A673 (cell line): ENCODE measurements at places on chromosomes 1 and 21. TPM values are rescaled to one million over a fixed set of nuclear protein-coding genes. Genes with fewer than 3 reads are reported as not detected.

S100A9 gene
- not detected in 2 replicates for total RNA-seq

TMCC2 gene
- total RNA-seq, result 2.2 and 3.0 TPM in 2 replicates

SPRR2A gene
- total RNA-seq, result not detected in 2 replicates

ILDR2 gene
- not detected in 2 replicates for total RNA-seq

SPRR3 gene
- total RNA-seq, result not detected in 2 replicates

C1orf52 gene
- total RNA-seq, result 30.2 and 31.9 TPM in 2 replicates

PDZK1IP1 gene
- total RNA-seq, result not detected in 2 replicates

E2F2 gene
- total RNA-seq, result 45.0 and 46.1 TPM in 2 replicates

MRPL20 gene
- total RNA-seq, result 137 and 151 TPM in 2 replicates

DMRTA2 gene
- 0.28 and 0.37 TPM in 2 replicates for total RNA-seq

VASH2 gene
- total RNA-seq, result 2.7 and 4.3 TPM in 2 replicates

AMPD1 gene
- total RNA-seq, result 0.19 and 0.37 TPM in 2 replicates

C8A gene
- not detected in 2 replicates for total RNA-seq

TMPRSS15 gene
- not detected in 2 replicates for total RNA-seq

GJA8 gene
- total RNA-seq, result not detected in 2 replicates

SLC9C2 gene
- total RNA-seq, result not detected in 2 replicates

NBPF6 gene
- not detected in 2 replicates for total RNA-seq

NUP210L gene
- total RNA-seq, result 0.04 and 0.09 TPM in 2 replicates

GUCA2A gene
- total RNA-seq, result not detected in 2 replicates

IGSF9 gene
- 6.5 and 7.1 TPM in 2 replicates for total RNA-seq

TRNP1 gene
- total RNA-seq, result 1.0 and 1.4 TPM in 2 replicates

LCE6A gene
- total RNA-seq, result not detected in 2 replicates

CASQ2 gene
- 0.15 and 0.52 TPM in 2 replicates for total RNA-seq

TNNT2 gene
- 0.90 and 2.3 TPM in 2 replicates for total RNA-seq

GSTM5 gene
- 0.13 and 0.43 TPM in 2 replicates for total RNA-seq

CFHR2 gene
- not detected in 2 replicates for total RNA-seq

GJB3 gene
- not detected in 2 replicates for total RNA-seq

C1orf226 gene
- 27.9 and 34.3 TPM in 2 replicates for total RNA-seq

RIMS3 gene
- total RNA-seq, result 9.9 and 21.5 TPM in 2 replicates

FAM72C gene
- total RNA-seq, result 15.6 and 18.5 TPM in 2 replicates

FAM163A gene
- not detected in 2 replicates for total RNA-seq

DNM3 gene
- total RNA-seq, result 0.71 and 0.94 TPM in 2 replicates

OR2T4 gene
- not detected in 2 replicates for total RNA-seq

COL16A1 gene
- 26.6 and 35.7 TPM in 2 replicates for total RNA-seq

B3GALT2 gene
- total RNA-seq, result 0.24 and 0.39 TPM in 2 replicates

SH2D1B gene
- total RNA-seq, result 0.11 and 0.34 TPM in 2 replicates

OR10Z1 gene
- not detected in 2 replicates for total RNA-seq

KIF14 gene
- 37.6 and 39.7 TPM in 2 replicates for total RNA-seq

PLA2G4A gene
- 34.4 and 36.4 TPM in 2 replicates for total RNA-seq

ARHGAP30 gene
- not detected in 2 replicates for total RNA-seq
